ENCODE measurements at places on chromosomes 7 and 10.

- DNase-seq, result no peak
- H3K4me1 ChIP-seq, result no peaks in the 10 kb centered on the region
- H3K27ac ChIP-seq, result no peak overlapping the region
Measured at GRCh38 chr7:53218730-53219504, 183.5 kb downstream of the POM121L12 start.

DNA sequence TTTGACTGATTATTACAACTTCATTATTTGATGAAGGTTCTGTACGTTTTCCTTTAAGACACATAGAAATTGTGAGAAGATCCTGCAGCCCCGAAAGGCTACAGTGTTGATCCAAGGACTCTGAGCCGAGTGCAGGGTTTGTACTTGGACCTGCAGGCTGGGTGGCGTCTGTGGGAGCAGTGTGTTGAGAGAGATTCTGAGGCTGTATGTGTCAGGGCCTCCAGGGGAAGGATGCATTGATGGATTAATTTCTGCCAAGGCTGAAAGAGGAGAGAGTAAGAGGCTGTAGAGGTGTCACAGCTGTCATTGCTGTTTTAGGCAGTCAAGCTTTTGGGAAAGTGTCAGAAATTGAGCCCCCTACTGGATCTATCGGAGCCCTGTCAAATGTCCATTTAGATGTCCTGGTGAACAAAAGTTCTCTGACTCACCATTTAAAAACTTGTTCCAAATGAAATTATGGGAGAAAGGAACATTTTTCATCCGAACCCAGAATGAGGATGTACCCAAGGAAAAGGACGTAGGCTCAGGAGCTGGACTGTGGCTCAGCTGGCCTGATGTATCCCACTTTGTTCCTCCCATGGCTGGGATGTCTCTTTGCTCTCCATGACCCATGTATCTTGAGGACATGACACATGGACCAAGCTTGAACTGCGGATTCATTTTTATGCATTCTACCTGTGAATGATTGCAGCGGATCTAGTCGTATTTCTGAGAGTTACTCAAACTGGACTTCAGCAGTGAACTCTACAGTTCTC lies 102.2 kb downstream of the TCF7L2 start:
- H3K4me1 ChIP-seq, result no peaks in the 10 kb centered on the region
- no peak overlapping the region for H3K4me3 ChIP-seq
- peaks cover 17% of the 10 kb centered on the region for H3K27me3 ChIP-seq
- no peak for DNase-seq

DNA sequence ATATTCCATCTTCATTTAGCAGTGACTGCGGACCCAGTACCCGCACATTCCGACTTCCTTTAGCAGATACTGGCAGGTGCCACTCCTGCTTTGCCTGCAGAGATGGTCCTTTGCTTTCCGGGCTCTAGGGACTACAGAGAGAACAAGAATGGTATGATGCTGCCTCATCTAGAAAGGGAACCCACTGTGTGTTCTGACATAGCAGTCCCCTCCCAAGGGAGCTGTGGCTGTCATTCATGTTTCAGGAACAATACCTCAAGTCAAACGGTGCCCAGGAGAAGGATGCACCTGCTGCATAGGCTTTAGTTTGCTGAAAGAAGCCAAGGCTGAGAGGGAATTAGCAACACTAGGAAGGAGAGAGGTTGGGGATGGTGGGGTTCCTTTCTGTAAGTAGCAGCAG lies 15.9 kb upstream of the TMEM72 start:
- H3K27ac ChIP-seq, result no peak overlapping the region
- H3K4me1 ChIP-seq, result peaks cover 4% of the 10 kb centered on the region
- no peaks in the 10 kb centered on the region for H3K36me3 ChIP-seq
- H3K27me3 ChIP-seq, result peaks cover 9% of the 10 kb centered on the region
- no peak for DNase-seq

DNA sequence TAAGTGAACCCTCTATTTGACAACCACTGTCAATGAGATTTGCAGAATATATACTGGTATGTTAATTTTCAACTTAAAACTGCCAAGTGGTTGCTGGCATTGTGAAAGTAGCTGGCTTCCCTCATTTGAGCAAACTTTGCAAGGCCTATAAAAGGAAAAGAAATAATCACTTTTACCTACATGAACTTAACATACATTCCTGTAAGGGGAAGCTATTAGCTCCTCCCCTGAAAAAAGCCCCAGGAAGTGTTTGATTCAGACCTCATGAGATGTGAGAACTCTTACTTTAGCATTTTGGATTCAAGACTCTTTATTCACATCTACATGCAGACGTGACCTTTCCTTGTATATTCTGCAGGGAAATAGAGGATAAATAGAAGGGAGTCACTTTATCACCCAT lies 175.6 kb downstream of the OTUD1 start:
- no peak overlapping the region for H3K4me3 ChIP-seq
- no peaks in the 10 kb centered on the region for H3K4me1 ChIP-seq
- no peak for DNase-seq

- no peak overlapping the region for H3K27ac ChIP-seq
- H3K4me3 ChIP-seq, result no peak overlapping the region
- H3K27me3 ChIP-seq, result peaks cover 1% of the 10 kb centered on the region
Measured at GRCh38 chr7:67518580-67518979, 521.9 kb downstream of the TYW1 start.

- H3K4me1 ChIP-seq, result peaks cover 41% of the 10 kb centered on the region
- H3K36me3 ChIP-seq, result peaks cover 44% of the 10 kb centered on the region
- no peak overlapping the region for H3K4me3 ChIP-seq
- H3K27me3 ChIP-seq, result no peaks in the 10 kb centered on the region
Measured at GRCh38 chr10:78038105-78038504, 4.4 kb downstream of the RPS24 start.

All from memory B cell (primary cell).